ENCODE measurements at places on chromosomes 4 and X. TPM values are rescaled to one million over a fixed set of nuclear protein-coding genes. Genes with fewer than 3 reads are reported as not detected.
A peak's percentile ranks its signal among the peaks of the same experiment; 100 is the strongest.

PLRG1 gene
- total RNA-seq: 139 TPM

KCTD8 gene
- not detected for total RNA-seq

TRPC5OS gene
- not detected for total RNA-seq

HSD17B13 gene
- 0.22 TPM for total RNA-seq

ERVMER34-1 gene
- not detected for total RNA-seq

USO1 gene
- total RNA-seq: 41.5 TPM

HELT gene
- total RNA-seq: not detected

HTN3 gene
- not detected for total RNA-seq

TLR3 gene
- total RNA-seq: 0.33 TPM

PSAPL1 gene
- not detected for total RNA-seq

GRCh38 chr4:65923616-65924015, 253.3 kb upstream of the EPHA5 start:
- no peak for DNase-seq

- DNase-seq: no peak
Observed at GRCh38 chr4:7185487-7186030, 6.8 kb upstream of the SORCS2 start.

- no peak for DNase-seq
Observed at GRCh38 chr4:27081675-27082586, 221.3 kb downstream of the STIM2 start.

DNA sequence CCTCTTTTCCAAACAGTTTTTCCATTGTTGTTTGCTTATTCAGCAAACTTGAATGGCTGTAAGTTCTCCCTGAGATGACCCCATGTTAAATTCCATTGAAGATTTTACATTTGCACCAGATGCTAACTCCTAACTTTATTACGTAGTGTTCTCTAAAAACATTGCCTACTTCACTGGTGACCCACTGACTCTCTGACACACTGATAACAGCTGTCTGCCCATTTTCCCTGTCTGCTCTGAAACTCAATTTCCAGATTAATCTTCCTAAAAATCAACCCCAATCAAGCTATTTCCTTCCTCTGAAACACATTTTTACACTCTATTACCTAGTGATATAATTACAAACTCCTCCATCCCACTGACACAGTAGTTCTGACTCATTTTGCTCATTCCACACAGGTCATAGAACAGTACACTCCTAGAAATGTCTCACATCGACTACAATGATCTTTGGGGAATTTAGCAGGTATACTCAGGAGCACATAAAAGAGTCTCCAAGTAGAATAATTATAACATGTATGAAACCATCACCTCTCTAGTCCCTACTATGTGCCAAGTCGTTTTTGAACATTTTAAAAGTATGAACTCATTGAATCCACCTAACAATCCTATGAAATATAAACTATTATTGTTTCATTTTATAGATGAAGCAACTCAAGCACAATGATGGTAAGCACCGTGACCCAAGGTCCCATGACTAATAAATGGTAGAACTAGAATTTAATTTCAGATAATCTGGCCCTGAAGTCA, 210.9 kb downstream of the SLIT2 start:
- DNase-seq: no peak

DNA sequence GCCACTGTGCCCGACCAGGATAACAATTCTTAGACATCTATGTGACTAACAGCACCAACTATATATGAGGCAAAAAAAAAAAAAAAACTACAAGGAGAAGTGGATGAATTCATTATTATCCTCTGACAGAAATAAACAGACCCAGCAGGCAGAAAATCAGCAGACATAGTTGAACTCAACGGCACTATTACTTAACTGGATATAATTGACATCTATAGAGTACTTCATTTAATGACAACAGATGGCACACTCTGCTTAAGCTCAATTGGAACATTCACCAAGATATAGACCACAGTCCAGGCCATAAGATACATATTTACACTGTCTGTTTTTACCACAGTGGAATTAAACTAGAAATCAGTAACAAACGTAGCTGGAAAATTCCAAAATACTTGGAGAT, 13.3 kb downstream of the CLDN22 start:
- no peak for DNase-seq

DNA sequence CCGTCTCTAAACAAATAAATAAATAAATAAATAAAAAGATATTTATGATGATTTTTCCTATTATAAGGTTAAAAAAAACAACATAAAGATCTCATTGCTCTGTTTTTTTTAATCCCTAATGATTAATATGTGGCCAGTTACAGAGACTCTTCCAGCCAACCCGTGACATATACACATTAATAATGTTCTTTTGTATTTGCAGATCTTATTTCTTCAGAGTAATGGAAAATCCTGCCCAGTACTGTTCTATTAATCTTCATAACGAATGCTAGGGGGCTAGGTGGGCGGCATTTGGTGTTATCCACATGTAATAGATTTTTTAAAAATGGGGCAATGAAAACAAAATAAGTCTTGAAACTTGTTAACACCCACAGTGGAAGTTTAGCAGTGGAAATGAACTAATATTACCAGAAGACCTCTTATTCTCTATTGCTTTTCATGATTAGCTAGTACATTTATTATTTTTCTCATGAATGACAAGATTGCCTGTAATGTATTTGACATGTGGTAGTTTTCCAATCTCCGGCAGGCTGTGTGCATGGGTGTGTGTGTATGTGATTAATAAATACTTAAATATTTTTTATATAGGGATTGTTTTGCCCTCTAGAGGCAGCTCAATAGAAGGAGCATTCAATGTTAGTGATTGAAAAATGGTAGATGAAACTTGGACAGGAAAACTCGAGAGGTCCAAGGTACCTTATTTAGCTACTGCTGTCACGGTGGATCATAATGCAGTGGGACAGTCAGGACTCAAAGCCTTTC, 457.4 kb downstream of the IL1RAPL1 start:
- no peak for DNase-seq

DNA sequence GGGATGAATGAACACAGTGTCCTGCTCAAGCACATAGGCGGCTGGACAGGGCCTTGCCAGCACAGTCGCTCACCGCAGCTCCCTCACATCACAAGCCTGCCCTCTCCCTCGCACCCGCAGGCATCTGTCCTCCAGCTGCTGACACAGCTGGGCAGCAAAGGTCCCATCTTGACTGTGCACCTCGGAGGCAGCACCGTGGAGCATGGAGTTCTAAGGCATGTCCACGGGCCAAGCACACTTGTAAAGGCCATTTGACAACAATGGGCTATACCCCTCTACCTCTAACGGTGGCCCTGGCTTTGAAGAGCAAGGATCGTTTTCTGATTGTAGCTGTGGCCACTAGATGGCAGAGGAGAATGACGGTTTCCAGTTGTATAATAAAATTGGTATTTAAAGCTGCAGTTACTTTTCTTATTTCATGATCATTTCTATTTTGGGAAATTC, 53.8 kb downstream of the APLN start:
- no peak for DNase-seq

- no peak for DNase-seq
Observed at GRCh38 chr4:173998471-173999144, 284.9 kb downstream of the FBXO8 start.

DNA sequence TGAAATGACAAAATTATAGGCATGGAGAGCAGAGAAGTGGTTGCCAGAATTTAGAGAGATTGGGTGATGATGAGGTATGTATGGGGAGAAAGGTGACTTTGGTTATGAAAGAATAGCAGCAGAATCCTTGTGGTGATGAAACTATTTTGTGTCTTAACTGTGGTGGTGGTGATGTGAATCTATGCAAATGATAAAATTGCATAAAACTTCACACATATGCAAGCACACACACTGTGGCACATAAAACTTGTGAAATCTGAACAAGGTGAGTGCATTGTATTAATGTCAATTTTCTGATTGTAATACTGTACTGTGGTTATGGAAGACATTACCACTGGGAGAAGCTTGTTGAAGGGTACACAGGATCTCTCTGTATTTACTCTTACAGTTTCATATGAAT, 91.0 kb downstream of the IL15 start:
- DNase-seq: no peak

DNA sequence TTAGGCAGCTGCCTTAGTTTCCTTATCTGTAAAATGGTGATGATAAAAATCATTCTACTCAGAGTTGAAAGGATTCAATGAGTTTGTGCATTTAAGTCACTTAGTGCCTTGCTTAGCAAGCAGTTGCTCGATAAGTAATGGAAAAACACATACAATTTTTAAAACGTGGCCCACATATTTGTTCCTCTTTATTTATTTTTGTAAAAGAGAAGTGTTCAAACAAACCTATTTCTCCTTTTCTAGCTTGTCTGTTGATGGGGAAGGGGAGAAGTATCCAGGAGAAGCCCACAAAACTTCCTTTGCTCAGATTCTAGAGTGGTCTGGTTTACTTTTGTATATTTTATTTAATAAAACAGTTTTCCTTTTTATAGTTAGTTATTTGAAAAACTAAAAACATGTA, 3.3 kb upstream of the HPGDS start:
- no peak for DNase-seq

DNA sequence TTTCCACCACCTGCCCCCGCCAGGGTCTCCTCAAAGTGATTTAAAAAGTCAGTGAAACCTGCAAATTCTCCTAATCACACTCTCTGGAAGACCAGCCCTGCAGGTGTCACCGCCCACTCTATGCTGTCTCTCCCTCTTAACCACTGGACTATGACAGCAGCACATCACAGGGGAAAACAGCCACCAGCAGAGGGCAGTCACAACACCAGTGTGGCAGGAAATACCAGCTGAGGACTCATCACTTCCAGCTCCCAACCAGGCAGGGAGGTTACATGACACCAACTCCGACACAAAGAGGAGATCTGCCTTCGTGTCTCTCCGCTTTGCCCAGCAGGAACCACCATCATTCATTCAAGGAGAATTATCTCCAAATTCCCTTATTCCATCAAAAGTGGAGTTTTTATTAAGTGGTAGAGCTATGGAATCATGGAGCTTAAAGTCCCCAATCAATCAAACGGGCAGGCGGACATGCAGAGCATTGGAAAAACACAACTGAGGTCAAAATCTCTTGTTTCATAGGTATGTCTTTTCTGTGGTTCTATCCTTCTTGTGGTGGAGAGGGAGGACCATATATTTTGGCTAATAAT, 91.3 kb downstream of the NSUN7 start:
- no peak for DNase-seq

DNA sequence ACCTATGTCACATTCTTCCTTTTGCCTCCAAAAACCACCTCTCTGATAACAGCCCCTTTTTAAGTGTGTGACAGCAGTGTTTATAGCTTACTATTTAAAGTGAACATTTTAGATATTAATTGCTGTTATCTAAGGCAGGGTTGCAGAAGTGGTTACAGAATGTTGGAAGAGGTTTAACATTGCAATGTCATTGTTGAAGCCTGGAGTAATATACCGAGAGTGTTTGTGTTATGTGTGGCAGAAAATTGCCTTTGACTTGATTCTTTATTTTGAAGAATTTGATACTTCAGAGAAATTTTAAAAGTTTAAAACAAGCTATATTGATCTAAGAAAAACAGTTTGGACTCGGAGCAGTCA, 37.1 kb downstream of the SMARCAD1 start:
- DNase-seq: no peak

DNA sequence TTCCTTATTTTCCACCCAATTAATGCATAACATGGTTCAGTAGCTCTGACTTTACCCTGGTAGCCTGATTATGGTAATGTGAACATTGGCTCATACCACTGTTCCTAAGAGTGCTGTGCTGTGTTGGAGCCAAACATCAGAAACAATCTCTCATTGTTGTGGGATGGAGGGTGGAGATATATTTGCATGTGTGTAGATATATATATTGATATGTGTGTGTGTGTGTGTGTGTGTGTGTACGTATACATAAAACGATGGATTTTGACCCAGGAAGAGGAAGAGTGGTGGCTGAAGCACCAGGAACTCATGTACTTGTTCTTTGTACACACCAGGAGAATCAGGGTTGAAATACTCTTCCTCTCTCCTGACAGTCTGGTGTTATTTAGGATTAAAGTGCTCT, 247.7 kb downstream of the IL15 start:
- no peak for DNase-seq

GRCh38 chrX:29431895-29432294, 783.5 kb upstream of the MAGEB2 start:
- DNase-seq: no peak

DNA sequence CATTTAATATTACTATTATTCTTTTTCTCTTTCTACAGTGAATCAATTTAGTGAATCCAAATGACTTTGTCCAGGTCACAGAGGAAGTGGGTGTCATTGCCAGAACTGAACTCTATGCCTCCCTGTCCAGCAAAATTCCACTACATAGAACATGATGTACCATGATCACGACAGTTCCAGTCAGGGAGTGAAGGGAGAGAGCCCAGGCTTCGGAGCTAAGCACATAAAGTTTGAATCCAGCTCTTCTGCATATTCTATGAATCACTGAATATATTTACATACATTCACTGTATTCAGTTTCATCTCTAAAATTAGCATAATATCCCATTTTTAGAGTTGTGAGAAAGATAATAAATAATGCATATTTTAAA, 17.4 kb downstream of the ARHGEF38 start:
- no peak for DNase-seq

DNA sequence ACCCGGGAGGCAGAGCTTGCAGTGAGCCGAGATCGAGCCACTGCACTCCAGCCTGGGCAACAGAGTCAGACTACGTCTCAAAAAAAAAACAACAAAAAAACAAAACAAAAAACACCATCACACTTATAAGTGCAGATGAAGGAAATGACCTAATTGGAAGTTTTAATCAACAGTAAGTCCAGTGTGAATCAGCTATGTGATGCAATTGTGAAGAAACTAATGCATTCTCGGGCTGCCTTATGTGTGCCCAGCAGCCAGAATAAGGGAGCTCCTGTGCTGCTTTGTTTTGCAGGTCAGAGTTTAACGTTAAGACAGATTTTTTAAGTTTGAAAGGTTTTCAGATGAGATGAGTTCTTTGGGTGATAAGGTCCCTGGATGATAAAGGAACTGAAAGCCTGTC, 10.8 kb downstream of the DAPP1 start:
- no peak for DNase-seq

GRCh38 chrX:153003981-153004380, 10.1 kb upstream of the PNMA5 start:
- no peak for DNase-seq

GRCh38 chr4:24568425-24568824, 15.9 kb downstream of the DHX15 start:
- no peak for DNase-seq

GRCh38 chrX:122863067-122863466, 321.0 kb upstream of the GRIA3 start:
- no peak for DNase-seq

DNA sequence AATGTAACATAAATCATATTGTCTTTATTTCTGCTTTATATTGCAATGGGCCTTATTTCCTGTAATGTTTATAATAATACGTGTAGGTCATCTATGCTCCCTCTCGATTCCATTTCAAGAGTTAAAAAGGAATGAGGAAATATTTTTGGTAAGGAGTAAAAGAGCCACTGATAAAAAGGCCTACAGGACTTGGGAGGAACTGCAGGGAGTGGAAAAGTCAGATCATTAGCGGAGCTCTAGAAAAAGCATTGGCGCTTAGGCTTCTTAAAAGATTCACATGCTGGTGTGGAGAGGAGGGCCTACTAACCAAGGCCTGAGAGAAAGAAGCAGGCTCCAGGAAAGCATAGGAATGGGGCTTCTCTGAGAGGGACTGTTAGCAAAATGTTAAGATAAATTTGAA, 82.9 kb upstream of the PNPLA4 start:
- DNase-seq: no peak

GRCh38 chrX:40091691-40092421, 5.9 kb downstream of the BCOR start:
- no peak for DNase-seq

- DNase-seq: no peak
Observed at GRCh38 chr4:141193516-141194034, 27.1 kb upstream of the ZNF330 start.

GRCh38 chr4:88244816-88245579, 39.4 kb downstream of the PPM1K start:
- DNase-seq: peak; percentile 23

Data from CD8-positive, alpha-beta memory T cell (primary cell).